ENCODE measurements at places on chromosomes 7 and 10.

DNA sequence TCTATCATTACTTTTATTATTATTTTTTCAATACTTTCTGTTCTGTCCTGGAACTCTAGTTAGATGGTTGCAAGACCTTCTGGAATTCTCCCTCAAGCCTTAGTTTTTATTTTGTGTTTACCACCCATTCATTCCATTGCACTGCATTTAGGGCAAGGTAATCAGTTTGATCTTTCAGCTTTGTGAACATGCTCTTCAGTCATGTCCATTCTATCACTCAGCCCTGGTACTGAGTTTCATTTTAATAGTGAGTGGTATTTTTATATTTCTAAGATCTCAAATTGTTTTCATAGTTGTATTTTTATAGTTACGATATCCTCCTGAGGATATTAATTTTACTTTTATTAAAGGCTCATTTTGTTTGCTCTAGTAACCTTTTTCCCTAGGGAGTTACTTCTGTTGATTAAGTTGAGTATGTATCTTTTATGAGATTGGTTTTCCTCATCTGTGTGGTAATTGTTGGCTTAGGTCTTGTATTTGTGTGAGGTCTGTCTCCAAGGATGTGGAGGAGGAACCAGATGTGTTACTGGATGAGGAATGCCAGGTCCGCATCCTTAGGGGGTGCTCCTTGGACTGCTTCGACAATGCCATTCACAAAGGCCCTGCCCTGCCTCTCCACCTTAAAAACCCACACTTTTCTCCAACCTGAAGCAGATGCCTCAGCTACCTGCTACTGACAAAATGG, 46.7 kb upstream of the RAB18 start:
- no peak for DNase-seq

DNA sequence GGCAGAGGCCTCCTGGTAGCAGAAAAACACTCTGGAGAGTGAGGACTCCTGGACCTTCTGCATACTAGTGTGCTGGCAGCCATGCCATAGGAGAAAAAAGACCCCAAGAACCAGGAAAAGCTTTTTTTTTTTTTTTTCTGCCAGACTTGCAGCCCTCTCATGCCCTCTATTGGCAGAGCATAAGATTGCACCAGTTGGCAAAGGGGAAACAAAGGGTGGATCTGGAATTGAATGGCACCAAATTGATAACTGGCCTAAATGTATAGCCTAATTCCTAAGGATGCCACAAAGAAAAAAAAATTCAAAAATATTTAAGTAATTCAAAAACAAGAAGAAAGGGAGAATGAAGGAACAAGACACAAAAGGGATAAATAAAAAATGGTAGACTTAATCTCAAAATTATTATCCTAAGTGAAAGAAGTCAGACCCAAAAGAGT, 112.5 kb upstream of the GHITM start:
- no peak for DNase-seq

DNA sequence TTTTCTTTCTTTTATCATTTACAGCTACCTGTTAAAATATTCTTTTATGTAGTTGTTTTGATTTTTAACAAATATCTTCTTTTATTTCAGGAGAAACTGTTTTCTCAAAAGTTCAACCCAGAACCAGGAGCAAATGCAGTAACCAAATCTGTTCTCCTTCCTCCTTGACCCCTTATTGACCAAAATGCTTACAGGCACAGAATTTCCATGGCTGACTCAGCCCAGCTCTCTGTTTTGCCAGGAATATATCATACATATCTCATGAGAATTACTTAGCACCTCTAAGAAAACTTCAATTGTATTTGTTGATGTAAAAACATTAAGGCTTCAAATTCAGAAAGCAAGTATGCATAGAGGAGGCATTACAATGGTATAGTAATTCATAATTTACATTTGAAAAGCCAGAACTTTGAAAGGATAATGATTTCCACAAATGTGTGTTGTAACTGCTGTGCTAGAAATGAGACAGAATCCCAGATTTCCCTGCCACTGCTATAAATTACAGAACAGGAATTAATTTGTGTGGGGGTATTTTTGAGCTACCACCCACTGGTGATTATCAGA, 2.2 kb downstream of the GSAP start:
- no peak for DNase-seq

DNA sequence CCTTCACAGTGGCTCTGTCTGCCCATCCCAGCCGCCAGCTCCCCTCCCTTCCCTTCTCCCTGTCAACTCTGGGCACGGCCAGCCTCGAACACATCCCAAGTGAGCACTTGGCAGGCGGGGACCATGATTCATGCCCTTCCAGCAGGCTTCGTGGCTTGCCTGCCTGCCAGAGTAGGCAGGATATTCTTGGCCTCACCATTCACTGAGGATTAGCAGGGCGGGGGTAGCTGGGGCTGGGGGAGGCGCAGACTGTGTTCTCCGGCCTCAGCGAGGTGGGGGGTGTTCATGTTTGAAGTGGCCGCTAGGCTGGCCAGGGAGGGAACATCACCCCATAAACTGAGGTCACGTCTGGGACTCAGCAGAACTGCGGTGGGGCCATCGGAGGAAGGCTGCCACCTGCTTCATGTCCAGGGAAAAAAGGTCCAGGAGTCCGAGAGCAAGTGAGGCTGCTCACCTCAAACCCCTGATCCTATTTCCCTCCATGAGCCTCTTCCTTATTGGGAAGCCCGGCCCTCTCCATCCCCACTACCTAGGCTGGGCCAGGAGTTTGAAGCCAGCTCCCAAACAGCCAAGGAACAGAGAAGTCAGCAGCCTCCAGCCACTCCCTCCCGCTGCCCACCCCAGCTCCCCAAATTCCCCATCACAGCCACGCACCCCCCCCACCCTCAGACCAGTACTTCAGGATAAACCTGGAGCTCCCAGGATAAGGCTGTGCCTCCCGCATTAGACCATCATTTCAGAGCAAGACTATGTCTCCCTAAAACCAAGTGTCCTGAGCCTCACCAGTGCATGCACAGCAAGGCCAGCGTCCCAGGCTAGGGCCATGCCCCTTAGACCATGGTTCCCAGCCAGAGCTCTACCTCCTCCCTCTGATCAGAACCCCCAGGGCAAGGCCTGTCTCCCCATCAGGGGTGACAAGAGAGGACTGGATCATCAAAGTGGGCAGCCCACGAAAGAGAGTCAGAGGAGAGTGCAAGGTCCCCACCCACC, 42.8 kb upstream of the RABGEF1 start:
- DNase-seq: no peak

- no peak for DNase-seq
Observed at GRCh38 chr10:6494936-6495592, 85.0 kb downstream of the PRKCQ start.

DNA sequence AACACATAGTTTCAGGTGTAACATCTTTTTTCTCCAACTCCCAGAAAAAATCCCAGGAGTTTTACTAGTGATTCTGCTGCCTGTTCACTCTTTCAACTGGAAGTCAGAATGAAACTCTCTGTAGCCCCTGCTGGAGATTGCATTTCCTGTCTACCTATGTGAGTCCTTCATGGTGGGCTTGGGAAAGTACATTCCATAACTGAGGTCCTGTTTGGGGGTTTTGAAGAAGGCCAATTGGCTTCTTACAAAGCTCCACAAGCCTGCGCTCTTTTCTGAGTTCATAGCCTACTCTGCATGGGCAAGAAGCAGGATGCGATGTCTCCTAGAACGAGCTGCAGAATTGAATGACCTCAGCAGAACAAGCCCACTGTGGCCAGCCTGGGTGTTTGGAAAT, 86.7 kb downstream of the LYZL2 start:
- no peak for DNase-seq

- DNase-seq: no peak
Observed at GRCh38 chr10:77350711-77351119, 286.9 kb downstream of the KCNMA1 start.

- no peak for DNase-seq
Observed at GRCh38 chr10:124041675-124042445, 51.5 kb downstream of the CHST15 start.

GRCh38 chr10:102948176-102948575, 30.1 kb downstream of the CNNM2 start:
- no peak for DNase-seq

DNA sequence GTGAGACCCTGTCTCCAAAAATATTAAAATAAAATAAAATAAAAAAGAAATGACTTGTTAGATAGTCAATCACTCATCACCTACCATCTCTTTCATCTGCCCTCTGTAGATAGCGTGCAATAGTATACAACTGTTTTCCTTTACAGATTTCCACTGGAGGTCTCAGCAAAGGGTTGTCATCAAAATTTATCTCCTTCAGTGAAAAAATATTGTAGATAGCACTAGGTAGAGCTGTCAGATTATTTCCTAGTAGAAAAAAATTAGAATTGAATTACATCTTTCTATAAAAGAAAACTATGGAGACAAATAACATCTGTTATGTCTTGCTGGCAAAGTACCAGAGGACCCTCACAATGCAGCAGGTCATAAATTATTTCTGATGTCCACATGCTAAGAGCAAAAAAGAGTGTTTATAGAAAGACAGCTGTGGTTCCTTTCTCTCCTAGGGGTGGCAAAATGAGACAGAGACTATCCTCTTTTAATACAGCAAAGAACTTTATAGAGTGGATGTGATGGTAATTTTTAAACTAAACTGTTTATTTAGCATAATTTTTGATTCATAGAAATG, 16.3 kb upstream of the CYP51A1 start:
- no peak for DNase-seq

DNA sequence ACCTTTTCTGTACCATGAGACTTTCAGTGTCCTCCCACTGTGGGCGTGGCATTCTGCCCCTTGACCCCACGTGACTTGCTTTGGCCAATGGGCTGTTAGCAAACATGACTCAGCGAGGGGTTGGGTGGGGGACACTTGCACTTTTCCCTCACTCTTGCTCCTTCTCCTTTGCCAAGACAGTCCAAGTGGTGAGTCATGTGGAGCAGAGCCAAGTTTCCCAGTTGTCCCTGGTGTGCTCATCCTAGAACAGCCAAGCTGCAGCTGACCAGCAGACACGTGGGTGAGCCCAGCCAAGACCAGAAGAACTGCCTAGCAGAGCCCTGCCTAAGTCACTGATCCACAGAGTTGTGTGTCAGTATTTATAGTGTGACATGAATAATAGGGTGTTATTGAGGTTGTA, 82.8 kb upstream of the CPXM2 start:
- DNase-seq: no peak

- no peak for DNase-seq
Observed at GRCh38 chr10:77305650-77306632, 331.7 kb downstream of the KCNMA1 start.

- no peak for DNase-seq
Observed at GRCh38 chr10:122306282-122306681, 35.2 kb downstream of the BTBD16 start.

DNA sequence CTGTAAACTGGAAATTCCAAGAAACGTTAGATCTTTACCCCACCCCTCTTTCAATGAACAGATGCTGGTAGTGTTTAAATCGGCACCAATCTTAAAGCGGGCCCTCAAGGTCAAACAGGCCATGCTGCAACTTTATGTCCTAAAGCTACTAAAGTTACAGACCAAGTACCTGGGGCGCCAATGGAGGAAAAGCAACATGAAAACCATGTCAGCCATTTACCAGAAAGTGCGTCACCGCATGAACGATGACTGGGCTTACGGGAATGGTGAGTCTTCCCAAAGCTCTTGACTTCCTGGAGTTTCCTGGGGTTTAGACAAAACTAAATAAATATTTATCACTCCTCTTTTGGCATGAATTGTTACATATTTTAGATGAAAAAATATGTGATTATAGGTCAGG, 19.6 kb upstream of the SMKR1 start:
- DNase-seq: no peak

GRCh38 chr10:16931930-16932329, 114.7 kb upstream of the RSU1 start:
- DNase-seq: no peak

- no peak for DNase-seq
Observed at GRCh38 chr10:27716521-27716920, 29.1 kb downstream of the MKX start.

DNA sequence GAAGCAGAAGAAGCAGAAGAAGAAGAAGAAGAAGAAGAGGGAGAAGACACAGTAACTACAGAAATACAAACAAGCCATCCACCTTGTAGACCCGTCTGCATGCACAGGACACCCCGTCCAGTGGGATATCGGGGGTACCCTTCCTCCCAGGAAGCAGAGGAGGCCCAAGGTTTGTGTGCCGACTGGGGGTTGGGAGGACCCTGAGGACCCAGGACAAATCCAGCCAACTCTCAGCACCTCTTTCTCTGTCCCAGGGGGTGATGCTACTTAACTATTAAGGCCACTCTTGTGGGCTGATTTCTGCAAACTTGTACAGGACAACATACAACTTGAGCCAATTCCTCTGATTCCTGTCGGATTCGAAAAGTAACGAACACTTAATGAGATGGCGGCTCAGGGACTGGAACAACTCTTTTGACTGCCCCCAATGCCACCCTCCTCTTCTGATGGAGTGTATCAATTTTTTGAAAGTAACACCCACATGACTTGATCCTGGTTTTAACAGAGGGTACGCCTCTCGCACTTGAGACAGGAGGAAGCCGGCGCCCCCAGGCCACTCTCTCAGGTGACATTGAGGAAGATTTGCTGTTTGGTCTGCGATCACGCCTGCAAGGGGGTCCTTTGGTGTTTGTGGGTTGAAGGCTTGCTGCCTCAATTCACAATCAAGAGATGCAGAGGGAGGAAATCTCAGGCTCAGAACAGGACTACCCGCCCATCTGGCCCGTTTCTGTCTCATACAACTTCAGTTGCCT, 192.6 kb downstream of the TNS3 start:
- no peak for DNase-seq
